ENCODE measurements at places on chromosomes 2 and 18.

GRCh38 chr18:43046322-43046721 is 69.2 kb downstream of the RIT2 start:
- no peak for DNase-seq

DNA sequence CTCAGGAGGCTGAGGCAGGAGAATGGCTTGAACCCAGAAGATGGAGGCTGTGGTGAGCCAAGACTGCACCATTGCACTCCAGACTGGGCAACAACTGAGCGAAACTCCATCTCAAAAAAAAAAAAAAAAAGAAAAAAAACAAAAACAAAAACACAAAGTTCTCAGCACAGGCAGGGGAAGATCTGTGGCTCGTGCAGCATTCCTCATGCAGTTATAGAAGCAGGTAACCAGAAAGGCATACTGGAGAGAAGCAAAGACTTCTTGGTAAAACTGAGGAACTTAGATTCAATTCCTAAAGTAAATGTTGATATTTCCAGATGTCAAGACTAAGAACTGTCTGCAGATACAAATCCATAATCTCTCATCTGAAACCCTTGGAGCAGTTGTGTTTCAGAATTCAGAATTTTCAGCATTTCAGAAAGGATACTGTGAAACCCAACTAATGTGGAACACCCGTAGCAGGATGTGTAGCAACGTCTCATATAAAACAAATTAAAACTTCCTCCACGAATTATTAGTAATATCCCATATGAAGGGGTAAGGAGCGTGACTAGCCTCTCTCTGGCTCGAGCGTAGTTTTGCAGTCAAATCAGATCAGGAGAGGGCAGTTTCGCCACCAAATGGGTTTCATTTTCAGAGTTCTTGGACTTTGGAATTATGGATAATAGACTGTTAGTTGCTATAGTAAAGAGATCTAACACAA is 13.2 kb upstream of the SLC25A52 start:
- no peak for DNase-seq

- DNase-seq, result no peak
Measured at GRCh38 chr2:180061085-180061484, 54.0 kb upstream of the CWC22 start.

GRCh38 chr2:2998971-2999370 is 378.6 kb downstream of the EIPR1 start:
- no peak for DNase-seq

GRCh38 chr2:217471319-217471718 is 531.5 kb downstream of the TNS1 start:
- DNase-seq, result no peak

DNA sequence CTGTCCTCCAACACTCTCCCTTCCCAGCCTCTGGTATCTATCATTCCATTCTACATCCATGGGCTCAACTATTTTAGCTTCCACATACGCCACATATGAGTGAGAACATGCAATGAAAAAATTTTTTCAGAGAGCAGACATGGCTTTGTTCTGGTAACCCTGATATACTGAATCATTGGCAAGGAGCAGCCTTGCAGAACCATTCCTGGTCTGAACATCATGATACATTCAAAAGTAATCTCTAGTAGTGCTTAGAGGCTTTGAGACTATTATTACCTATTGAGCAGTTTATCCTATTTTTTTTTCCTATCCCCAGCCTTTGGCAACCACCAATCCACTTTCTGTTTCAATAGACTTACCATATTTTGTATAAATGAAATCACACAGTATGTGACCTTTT is 393.1 kb upstream of the KCNH7 start:
- no peak for DNase-seq

DNA sequence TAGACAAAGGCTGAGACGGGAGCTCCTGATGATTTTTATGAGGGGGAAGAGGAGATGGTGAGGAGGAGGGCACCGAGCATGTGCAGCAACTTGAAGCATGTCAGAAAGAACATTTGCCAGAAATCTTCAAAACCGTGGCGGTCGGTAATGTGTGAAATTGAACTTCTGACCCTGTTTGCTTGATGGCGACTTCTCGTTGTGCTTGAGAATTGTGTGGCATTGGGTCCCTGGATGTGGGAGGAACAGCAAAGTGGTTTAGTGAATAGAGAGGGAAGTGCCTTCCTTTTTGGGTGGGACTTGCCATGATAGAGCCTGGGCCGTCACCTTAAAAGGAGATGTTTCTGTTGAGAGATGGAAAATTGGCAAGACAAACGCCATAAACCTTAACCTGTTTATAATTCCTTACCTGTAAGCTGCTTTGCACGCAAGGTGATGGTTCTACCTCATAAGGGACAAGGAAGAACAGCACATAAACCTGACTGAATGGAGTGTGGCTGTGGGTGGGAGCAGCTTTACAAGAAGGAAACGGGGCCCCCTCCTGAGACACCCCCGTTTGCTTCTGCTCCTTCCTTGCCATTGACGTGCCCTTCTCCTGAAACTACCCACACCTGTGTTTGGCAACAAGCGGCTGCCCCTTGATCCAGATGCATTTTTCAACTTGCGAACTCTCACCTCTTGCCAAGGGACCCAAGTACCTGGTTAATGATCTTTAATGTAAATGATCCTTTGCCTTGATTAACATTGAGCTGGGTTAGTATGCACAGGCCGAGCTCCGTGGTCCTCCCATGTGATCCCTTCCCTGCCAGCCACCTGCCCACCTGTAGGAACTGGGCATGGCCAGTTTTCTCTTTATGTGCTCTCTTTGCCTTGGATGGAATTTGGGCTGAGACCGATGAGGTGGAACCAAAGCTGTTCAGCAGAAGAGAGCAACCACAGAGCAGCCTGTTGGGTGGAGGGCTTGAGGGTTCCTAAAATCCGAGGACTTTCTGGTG is 153.2 kb downstream of the NEDD4L start:
- DNase-seq, result no peak

GRCh38 chr2:3236300-3237045 is 141.1 kb downstream of the EIPR1 start:
- DNase-seq, result no peak

- no peak for DNase-seq
Measured at GRCh38 chr2:204140246-204140645, 203.7 kb downstream of the ICOS start.

DNA sequence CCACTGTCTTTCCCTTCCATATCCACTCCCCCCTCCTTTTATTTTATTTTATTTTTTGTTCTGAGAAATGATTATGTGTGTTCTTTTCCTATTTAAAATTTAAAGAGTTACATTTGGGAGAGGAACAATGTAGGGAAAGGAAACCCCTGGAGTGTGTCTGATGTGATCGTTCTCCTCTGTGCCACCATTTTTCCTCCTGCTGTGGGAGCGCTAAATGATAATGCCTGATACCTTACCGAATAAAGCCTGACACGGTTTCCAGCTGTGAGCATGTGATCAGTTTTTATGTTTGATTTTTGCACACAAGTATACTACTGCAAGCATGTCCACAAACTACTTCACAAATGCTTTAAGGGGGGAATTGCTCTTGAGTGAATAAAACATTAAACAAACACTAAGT is 317.8 kb upstream of the FANCL start:
- DNase-seq, result no peak

DNA sequence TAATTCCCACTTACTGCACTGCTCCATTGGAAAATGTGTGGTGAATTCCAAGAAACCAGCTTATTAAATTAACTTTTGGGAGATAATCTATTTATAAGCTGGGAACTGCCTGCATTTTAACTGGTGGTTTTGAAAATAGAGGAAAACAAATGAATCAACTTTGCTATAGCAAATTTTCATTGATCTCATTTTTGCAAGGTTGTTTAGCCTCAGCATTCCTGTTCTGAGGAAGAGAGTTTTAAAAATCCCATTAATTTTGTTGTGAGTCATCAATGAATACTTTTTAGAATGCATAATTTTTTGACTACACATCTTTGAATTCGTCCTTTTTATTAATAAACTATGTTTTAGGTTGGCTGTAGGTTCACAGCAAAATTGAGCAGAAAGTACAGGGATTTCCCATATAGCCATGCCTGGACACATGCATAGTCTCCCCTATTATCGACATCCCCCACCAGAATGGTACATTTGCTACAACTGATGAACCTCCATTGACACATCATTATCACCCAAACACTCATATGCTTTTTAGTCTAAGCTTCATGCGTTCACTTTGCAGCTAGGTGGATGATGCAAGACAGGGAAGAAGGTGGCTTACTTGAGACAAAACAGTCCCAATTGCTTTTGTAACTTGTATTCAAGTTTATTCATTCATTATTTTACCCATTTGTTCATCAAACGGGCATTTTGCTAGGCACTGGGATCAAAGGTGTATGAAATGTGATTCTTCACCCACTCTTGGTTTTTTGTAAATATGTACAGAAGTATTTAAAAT is 106.9 kb downstream of the ZNF521 start:
- no peak for DNase-seq

DNA sequence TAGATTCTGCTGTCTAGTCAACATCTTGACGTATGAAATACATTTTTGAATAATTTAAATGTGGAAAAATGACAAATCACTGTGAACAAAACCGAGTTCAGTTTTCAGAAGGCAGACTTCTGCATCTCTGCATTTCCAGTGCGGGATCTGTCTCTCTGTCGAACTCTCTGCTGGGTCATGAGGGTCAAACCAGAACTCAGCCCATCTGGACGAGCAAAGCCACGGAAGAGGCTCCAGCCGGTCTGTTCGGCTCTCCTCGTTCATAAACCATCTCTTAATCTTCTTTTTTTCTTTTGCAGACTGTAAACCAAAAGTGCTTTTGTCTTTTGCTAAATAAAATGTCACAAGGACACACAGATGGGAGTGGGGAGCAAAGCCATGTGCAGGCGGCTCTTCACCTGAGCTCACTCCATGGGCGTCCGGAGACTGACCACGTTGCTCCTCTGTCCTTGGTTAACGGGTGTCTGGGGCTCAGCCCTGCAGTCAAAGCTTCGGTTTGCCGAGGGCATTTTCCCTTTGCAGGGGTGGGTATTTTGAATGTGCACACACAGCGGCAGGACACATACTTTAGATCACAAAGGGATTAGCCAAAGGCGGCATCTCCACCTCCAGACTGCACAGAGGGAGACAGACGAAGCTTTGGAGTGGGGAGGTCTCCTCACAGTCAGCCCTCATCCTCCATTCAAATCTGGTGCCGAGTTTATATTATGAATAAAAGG is 737.9 kb upstream of the SALL3 start:
- DNase-seq, result no peak

- no peak for DNase-seq
Measured at GRCh38 chr2:32495139-32495538, 132.7 kb upstream of the TTC27 start.

DNA sequence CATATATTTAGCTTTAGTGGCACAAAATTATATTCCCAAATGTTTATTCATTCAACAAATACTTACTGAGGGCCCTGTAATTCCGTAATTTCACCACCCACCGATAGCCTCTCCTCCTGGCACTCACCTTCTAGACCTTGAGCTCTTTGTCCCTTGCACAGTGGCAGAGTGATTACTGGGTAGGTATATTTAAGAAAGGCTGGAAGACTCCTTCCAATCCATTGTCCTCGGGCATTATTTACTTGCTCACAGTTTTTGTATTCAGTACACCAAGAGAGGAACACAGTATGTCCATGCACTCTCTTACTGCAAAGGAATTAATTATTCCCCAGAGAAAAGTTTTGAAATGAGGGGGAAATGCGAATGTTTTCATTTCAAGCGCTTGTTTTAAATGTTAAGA is 1.1 kb upstream of the CDCA7 start:
- DNase-seq, result no peak

DNA sequence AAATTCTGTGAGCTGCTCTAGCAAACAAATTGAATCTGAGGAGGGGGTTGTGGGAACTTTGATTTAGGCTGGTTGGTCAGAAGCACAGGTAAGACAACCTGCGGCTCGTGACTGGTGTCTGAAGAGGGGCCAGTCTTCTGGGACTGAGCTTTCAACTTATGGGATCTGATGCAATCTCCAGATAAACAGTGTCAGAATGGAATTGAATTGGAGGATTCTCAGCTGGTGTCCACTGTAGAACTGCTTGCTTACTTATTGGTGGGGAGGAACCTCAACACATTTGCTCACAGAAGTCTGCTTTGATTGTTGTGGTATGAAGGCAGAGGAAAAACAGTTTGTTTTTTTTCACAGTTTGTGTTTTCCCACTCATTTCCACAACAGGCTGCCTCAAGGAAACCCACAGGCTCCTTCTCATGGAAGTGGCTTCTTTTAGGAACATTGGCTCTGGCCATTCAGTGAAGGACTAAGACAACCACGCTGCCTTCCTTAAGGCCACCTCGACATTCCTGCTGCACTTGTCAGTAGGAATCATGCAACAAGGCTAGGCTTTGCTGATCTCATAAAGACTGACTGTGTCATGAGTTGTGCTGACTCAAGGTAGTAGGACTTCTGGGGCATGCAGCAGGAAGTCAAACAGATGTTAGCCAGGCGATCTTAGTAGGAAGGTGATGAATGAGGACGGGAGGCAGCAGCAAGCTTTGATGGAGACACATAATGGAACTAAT is 104.7 kb downstream of the TSN start:
- DNase-seq, result no peak

DNA sequence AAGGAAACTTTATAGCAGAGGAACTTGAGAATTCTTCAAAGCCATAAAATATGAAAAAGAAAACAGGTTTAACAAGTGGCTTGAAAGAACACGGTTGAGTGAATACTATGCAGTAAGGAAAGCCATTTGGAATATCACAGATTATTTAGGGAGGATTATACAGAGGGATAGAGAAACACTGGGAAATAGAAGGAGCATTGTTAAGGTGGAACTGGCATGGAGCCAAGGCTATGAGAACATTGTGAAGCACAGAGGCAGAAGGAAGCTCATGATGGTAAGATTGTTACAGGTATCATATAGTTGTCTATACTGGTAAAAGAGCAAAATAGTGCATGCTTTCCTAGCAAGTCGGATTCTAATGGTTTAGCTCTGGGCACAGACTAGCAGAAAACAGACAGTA is 87.1 kb downstream of the SS18 start:
- no peak for DNase-seq

DNA sequence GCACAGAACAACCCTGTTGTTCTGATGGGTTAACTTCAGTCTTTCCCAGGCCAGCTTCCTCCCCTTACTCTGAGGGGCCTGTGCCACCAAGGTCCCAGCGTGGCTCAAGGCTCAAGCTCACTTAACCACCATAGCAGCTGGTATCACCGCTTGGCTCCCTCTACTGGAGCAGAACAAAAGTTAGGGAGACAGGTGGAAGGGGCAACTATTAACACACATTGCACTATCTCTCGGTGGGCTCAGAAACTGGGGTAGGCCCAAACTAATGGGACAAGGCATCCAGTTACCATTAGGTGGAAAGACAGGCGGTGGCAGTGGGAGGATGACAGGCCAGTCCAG is 88.7 kb upstream of the ATL2 start:
- no peak for DNase-seq

GRCh38 chr2:195168369-195168768 is 488.7 kb upstream of the SLC39A10 start:
- no peak for DNase-seq

DNA sequence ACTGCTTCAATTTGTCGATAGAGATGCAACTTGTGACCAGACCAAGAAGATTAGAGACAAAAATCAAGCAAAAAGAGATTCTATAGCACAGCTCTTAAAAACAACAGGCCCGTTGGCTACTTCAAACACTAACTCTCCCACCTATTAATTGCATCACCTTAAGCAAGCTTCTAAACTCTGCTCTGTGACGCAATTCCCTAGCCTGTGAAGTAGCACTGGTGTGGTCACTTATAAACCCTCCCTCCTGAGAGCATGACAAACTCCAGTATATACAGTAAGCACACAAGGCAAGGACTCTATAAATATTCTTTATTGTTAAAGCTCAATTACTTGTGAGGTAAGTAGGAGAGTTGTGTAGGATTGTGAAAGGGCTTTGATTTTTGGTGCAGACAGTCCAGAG is 72.3 kb downstream of the CMPK2 start:
- no peak for DNase-seq

Data from NCI-H1092 (cell line).